ENCODE measurements at places on chromosomes 16 and 17. TPM values are rescaled to one million over a fixed set of nuclear protein-coding genes. Genes with fewer than 3 reads are reported as not detected.

Gene BHLHA9
- total RNA-seq, result not detected

Gene PPP1R27
- not detected for total RNA-seq

Gene CES5A
- not detected for total RNA-seq

Gene DPEP2
- total RNA-seq, result not detected

Gene CORO1A
- 0.33 TPM for total RNA-seq

Gene RAMP2
- 0.46 TPM for total RNA-seq

Gene PLK1
- total RNA-seq, result 3.7 TPM

Gene MT1G
- not detected for total RNA-seq

Gene HES7
- not detected for total RNA-seq

Gene KRT32
- not detected for total RNA-seq

Gene TOP2A
- total RNA-seq, result 37.4 TPM

Gene SLC6A2
- total RNA-seq, result not detected

Gene KRT25
- total RNA-seq, result not detected

Gene OR1F1
- total RNA-seq, result 0.07 TPM

Gene NLRC3
- total RNA-seq, result under 0.01 TPM

Gene NFATC2IP
- total RNA-seq, result 17.7 TPM
